Omental fat pad (tissue), 4 donors: ENCODE measurements at places on chromosomes 12 and 14. TPM values are rescaled to one million over a fixed set of nuclear protein-coding genes. Genes with fewer than 3 reads are reported as not detected.

GRCh38 chr12:109588461-109589239 is 15.1 kb downstream of the MVK start:
- DNase-seq, result no peak

DNA sequence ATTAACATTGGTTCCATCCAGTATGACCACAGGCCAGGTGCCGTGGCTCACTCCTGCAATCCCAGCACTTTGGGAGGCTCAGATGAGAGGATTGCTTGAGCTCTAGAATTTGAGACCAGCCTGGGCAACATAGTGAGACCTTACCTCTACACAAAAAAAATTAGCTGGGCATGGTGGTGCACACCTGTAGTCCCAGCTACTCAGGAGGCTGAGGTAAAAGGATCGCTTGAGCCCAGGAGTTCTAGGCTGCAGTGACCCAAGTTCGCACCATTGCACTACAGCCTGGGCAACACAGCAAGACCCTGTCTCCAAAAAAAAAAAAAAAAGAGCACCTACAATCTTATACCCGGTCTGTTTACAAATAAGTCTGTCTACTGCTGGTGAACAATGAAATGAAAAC is 9.9 kb downstream of the LTA4H start:
- DNase-seq, result no peak

DNA sequence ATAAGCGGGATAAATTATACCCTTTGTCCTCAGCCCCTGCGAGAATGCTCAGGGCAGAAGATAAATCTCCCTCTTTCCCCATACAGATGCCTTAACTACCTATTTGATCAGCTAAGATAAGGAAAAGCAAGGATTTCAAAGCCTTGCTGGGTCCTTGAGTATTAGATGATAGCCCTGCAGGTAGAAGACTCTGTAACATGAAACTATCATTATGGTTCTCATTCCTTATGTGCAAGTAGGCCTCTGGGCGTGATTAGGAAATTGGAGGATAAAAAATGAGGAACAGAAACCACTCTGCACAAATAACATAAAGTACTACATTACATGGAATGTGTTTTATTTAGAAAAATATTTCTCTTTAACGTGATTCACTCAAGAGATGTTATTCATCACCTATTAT is 14.5 kb upstream of the WDR89 start:
- no peak for DNase-seq

Gene NR1H4
- not detected for total RNA-seq

Gene MYF5
- not detected for total RNA-seq
